Camera-type eye (tissue), 1 donor: ENCODE measurements at places on chromosomes 6 and 20. TPM values are rescaled to one million over a fixed set of nuclear protein-coding genes. Genes with fewer than 3 reads are reported as not detected.

Gene HIVEP2
- total RNA-seq, result 32.4 TPM

Gene TENT5A
- total RNA-seq, result 57.4 TPM

Gene OR12D3
- total RNA-seq, result not detected

Gene OPRM1
- 1.4 TPM for total RNA-seq

Gene AURKA
- 9.7 TPM for total RNA-seq

Gene FILIP1
- 16.8 TPM for total RNA-seq

Gene DNAH8
- total RNA-seq, result 0.27 TPM

Gene ARFGAP1
- 97.1 TPM for total RNA-seq

Gene CRYBG1
- total RNA-seq, result 5.7 TPM

Gene RPN2
- total RNA-seq, result 147 TPM

Gene APMAP
- total RNA-seq, result 69.7 TPM

Gene RIPOR3
- total RNA-seq, result 10.4 TPM

Gene SLC2A10
- total RNA-seq, result 24.9 TPM

Gene TFAP2B
- total RNA-seq, result 17.0 TPM

Gene KCNK17
- total RNA-seq, result 0.33 TPM

Gene SAMD10
- 8.9 TPM for total RNA-seq

Gene DACT2
- total RNA-seq, result 15.9 TPM

Gene RIPOR2
- 23.1 TPM for total RNA-seq

Gene EYA2
- total RNA-seq, result 18.0 TPM

Gene MAP7
- 40.2 TPM for total RNA-seq

Gene CCR6
- total RNA-seq, result not detected

Gene BPIFB6
- total RNA-seq, result not detected

Gene STXBP5
- 50.2 TPM for total RNA-seq

Gene F13A1
- total RNA-seq, result 45.1 TPM

Gene CCN6
- not detected for total RNA-seq

Gene TMC2
- not detected for total RNA-seq

Gene FOXA2
- not detected for total RNA-seq

Gene POM121L2
- total RNA-seq, result not detected

Gene ADGRF5
- 28.0 TPM for total RNA-seq

Gene C20orf202
- total RNA-seq, result 0.77 TPM

Gene CAGE1
- total RNA-seq, result not detected

Gene KCNK5
- total RNA-seq, result 2.4 TPM

Gene CDH4
- 12.0 TPM for total RNA-seq

Gene OXT
- not detected for total RNA-seq

Gene RFX6
- total RNA-seq, result not detected

Gene ZNF165
- 0.82 TPM for total RNA-seq

Gene BTN1A1
- not detected for total RNA-seq

Gene HLA-G
- not detected for total RNA-seq

Gene SIRPB1
- total RNA-seq, result not detected

Gene NOX3
- total RNA-seq, result not detected

Gene PABPC1L
- 17.4 TPM for total RNA-seq

Gene TMEM151B
- 10.2 TPM for total RNA-seq

Gene TPD52L1
- 40.8 TPM for total RNA-seq

Gene MUC21
- 0.11 TPM for total RNA-seq

Gene PPIL6
- total RNA-seq, result 10.0 TPM

Gene SDC4
- total RNA-seq, result 42.4 TPM

Gene PRDM13
- 16.6 TPM for total RNA-seq
